Lower lobe of right lung (tissue), 2 donors: ENCODE measurements at places on chromosomes 16 and 17. TPM values are rescaled to one million over a fixed set of nuclear protein-coding genes. Genes with fewer than 3 reads are reported as not detected.

- no peak for DNase-seq
These were observed 215.4 kb downstream of the SOX9 start for GRCh38 chr17:72336026-72336803.

DNA sequence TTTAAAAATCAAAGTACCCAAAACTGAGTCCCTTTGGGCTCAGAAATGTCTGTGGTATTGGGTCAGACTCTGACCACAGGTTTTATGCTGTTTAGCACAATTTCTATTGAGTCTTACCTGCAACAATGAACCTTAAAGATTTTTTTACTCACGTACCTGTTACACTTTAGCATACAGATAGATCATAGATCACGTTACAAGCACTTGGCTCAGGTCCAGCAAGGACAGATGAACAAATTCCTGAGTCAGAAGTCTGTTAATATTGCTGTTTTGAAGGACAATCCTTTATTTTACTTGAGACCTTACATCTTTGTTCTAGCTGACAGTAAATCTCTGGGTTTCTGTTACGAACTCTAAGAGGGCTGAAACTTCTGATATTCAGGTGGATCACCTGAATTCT lies 12.8 kb downstream of the SLC7A6OS start:
- DNase-seq, result no peak

OTOA gene
- 0.92 TPM for total RNA-seq

CCDC200 gene
- not detected for total RNA-seq

CDH3 gene
- total RNA-seq, result 3.4 TPM

STH gene
- total RNA-seq, result not detected

DNA sequence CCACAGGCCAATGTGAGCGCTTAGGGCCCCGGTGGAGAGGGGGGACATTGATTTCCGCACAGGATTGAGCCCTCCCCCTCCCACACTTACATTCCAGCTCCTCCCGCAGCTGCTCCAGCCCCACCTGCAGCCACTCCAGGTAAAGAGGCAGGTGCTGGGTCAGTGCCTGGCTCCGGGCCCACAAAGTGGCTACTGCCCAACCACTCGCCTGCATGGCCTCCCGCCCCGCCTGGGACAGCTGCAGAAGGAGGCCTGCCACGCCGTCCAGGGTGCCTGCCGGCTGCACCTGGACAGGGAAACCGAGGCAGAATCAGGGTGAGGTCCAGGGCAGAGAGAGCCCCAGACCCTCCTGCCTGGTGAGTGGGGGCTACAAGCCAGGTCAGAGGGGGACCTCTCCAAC lies 46.3 kb downstream of the RMI2 start:
- DNase-seq, result peak; percentile 90

TBC1D3C gene
- 0.38 TPM for total RNA-seq

- DNase-seq, result no peak
These were observed 970.5 kb upstream of the EEF2KMT start for GRCh38 chr16:6068063-6068462.

RGS11 gene
- total RNA-seq, result 8.2 TPM

DNA sequence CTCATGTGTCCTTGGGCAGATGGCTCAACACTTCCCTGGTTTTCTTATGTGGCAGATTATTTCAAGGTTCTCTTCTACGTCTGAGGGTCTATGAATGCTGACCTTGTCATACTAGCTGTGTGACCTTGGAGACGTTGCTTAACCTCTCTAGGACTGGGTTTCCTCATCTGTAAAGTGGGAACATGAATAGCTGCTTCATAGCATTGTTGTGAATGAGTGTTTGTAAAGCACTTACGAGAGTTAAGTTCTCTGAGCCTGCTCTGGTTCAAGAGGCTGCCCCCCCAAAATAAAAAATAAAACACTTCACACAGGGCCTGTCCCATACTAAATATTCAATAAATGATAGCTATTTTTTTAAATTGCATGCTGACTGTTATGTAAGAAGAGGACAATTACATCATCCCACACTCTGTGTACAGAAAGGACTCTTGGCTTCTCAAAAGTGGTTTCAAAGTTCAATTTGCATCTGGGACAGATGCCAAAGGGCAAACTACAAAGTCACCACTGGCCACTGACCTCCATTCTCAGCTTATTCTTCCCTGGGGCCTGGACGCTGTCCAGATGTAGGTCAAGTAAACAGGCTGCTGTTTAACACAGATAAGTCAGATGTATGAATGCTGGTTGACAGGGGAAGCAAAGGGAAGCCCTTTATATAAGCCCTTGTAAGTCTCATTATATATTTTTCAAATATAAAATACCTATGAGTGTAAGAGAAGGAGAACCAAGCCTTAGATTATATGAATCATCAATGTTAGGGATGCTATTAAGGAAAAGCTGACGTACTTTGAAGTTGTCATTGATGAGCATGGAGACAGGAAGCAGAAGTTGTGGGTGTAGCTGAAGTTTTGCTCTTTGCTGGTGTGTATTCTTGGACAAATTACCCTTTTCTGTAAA lies 15.4 kb upstream of the NDEL1 start:
- DNase-seq, result peak; percentile 74

DNA sequence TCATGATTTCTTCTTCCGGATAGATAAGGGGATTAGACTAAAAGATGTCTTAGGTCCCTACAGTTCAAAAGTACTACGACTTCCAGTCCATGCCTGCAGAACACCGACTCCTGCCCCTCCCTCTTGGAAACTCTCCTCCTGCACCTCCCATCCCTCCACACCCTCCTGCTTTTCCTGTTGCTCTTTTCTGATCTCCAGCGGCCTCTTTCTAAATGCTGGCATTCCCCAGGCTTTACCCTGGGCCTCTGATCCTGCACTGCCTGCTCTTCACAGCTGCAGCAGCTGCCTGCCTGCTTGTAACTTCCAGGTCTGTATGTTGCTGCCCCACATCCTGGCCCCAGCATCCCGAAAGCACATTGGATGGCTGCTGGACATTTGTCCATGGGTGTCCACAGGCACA lies 154.2 kb downstream of the KCNJ12 start:
- DNase-seq, result no peak

DNA sequence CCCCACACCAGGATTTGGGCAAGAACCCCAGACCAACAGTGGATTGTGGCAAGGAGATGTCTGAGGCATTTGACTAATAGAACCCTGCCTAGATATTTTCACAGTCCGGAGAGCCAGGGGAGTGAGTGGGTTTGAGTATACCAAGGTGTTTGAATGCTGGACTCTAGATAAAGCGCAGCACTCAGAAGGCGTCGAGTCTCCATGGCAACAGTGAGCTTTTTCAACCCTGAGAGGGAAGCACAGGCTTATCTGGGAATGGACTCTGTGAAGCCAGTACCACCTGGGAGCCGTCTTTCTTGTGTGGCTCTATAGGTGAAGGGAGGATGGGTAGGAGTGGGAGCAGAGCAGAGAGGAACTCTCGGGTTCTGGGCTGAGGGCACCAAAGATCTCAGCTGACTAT lies 147.0 kb downstream of the SHISA6 start:
- no peak for DNase-seq

PSMC3IP gene
- 4.8 TPM for total RNA-seq

GP1BA gene
- 0.92 TPM for total RNA-seq

DNA sequence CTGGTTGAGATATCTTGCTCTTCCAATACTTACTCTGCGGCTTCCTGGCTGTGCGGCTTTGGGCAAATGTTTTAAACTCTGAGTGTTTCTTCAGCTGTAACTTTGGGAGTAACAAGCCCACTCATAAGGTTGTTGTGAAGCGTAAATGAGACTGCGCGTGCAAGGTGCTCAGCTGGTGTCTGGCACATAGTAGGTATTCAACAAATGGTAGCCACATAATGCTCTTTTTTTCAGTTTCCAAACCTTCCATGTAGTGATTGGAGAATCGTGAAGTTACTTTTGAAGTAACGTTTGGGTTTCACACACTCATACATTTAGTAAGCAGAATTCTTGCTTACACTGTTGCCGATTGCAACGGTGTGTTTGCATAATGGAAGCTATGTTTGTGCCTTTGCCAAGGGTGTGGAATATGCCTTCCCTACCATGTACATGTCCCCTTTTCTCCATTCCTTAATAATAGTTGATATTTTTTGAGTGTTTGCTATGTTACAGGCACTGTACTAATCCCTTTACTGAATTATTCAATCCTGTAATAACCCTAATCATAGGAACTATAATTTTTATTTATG lies 829 bp downstream of the DHRS7B start:
- DNase-seq, result no peak

- DNase-seq, result no peak
These were observed 65.3 kb downstream of the RMI2 start for GRCh38 chr16:11410376-11411058.

ZP2 gene
- not detected for total RNA-seq

GAS7 gene
- 54.1 TPM for total RNA-seq

DNA sequence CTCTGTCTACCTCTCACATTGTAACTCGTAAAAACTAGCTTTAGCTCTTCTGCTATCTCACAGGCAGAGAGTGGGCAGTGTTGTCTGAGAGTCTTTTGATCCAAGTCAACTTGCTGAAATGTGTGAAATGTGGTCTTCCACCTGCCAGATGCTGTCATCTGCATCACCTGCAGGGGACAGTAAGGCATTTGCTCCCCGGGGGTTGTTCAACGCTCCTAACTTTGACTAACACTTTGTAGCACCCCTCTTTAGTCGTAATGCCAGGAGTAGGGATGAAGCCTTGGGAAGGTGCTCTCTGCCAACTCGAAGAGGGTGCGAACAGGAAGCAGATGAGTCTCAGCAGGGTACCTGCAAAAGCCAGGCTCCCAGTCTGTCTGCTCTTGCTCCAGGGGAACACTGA lies 36.1 kb downstream of the SNX11 start:
- no peak for DNase-seq

KCNH6 gene
- 0.27 TPM for total RNA-seq

DNA sequence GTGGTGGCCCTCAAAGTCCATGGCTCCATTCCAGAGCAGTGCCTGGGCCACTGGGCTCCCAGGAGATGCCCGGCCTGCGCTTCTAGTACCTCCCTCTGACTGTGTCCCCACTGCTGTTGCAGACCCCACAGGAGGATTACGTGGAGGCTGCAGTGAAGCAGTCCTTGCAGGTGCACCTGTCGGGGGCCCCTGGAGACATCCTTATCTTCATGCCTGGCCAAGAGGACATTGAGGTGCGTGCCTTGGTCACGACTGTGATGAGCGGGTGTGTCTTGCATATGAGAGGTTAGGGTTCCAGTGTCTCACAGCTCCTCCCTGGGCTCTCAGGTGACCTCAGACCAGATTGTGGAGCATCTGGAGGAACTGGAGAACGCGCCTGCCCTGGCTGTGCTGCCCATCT lies 11.3 kb downstream of the DHX38 start:
- no peak for DNase-seq

DNA sequence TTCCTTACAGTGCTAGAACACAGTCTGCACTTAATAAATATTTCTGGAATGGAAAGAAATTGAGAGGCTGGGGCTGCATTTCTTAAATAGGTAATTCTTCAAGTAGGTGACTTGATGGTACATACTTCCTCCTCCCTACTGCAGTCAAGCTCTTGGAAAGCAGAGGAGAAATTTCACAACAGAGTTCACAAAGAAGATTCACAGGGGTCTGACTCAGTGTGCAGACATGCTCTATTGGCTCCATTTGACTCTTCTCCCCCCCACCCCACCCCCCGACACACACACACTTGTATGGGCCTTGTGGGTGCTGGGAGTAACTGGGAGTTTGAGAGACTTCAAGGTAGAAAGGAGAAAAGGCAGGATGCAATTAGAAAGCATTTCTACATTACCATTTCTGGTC lies 6.2 kb upstream of the MYOCD start:
- DNase-seq, result no peak

GRCh38 chr17:19317359-19318095 lies 45.0 kb downstream of the B9D1 start:
- DNase-seq, result peak; percentile 60

GRCh38 chr17:5922476-5922875 lies 147.7 kb upstream of the WSCD1 start:
- no peak for DNase-seq

TAC4 gene
- total RNA-seq, result not detected

GRCh38 chr17:57357830-57358430 lies 101.6 kb downstream of the MSI2 start:
- no peak for DNase-seq

FBXO39 gene
- not detected for total RNA-seq

TBX2 gene
- 83.3 TPM for total RNA-seq

ACLY gene
- 105 TPM for total RNA-seq

UTS2R gene
- total RNA-seq, result not detected

- DNase-seq, result no peak
These were observed 2.6 kb downstream of the HOXB3 start for GRCh38 chr17:48587276-48588073.

NPIPB6 gene
- not detected for total RNA-seq

MYLK3 gene
- 2.0 TPM for total RNA-seq

NOXO1 gene
- total RNA-seq, result 1.7 TPM

- DNase-seq, result no peak
These were observed 27.7 kb upstream of the DHX8 start for GRCh38 chr17:43456029-43456428.

GRCh38 chr16:52498328-52499059 lies 48.4 kb downstream of the TOX3 start:
- DNase-seq, result no peak

DNA sequence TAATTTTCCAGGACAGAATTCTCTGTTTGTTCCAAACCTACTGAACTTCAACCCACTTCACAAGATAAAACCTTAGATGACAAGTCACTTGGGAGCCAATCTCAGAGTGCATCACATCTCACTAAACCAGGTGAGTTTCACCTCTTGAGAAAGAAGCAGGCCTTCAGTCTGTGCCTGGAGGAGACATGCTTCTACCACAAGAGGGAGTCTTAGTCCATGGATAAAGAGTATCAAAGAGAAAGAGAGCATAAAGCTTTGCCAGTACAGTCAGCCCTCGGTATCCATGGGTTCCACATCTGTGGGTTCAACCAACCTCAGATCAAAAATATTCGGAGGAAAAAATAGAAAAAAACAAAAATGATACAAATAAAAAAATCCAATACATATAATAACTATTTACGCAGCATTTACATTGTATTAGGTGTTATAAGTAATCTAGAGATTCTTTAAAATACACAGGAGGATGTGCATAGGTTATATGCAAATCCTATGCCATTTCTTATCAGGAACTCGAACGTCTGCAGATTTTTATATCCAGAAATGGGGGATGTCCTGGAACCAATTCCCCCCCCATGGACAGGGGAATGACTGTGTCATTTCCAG lies 37.7 kb downstream of the DUSP14 start:
- no peak for DNase-seq

COASY gene
- total RNA-seq, result 65.8 TPM

- DNase-seq, result peak; percentile 91
These were observed 4.0 kb downstream of the HIC1 start for GRCh38 chr17:2058586-2059546.

DNA sequence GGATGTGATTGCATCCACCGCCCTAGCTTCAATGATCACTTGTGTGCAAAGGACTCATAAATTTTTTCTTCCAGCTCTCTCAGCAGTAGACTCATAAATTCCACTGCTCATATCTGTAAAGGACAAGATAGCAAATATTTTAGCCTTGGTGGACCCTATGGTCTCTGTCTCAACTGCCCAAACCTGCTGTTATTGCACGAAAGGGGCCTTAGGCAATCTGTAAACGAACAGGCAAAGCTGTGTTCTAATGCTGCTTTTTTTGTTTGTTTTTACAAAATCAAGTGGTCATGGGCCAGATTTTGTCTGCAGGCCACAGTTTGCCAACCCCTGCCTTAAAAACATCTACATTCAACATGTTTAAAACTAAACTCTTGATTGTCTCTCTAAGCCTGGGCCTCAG lies 34.1 kb downstream of the FAM20A start:
- DNase-seq, result no peak
